Inflammatory macrophage (primary cell): ENCODE measurements at places on chromosomes 13 and 19.

DNA sequence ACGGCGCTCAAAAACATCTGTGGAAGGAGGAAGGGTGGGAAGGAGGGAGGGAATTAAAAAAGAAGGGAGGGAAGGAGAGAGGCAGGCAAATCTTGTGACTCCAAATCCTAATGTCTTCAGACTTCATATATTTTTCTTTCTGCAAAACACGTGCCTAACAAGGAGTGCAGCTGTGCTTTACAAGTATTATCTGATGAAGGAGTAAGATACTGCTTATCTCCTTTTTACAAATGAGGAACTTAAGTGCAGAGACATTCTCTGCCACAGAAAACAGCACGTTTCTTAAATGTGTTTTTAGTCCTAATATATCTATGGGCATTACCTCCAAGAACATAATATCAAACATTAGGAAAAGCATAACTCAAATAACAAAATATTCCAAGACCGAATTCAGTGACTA, 6.5 kb downstream of the FLT3 start:
- DNase-seq = no peak

GRCh38 chr19:43780706-43781525, at the start of gene KCNN4:
KCNN4 (minus strand) TSS chr19:43780973; CDS start chr19:43780861, 112 bp downstream.
- DNase-seq = peak; percentile 73

GRCh38 chr13:73984949-73985691, 149.1 kb downstream of the KLF12 start:
- no peak for DNase-seq

- DNase-seq = no peak
Measured at GRCh38 chr13:112227031-112227430, 149.1 kb upstream of the SPACA7 start.

GRCh38 chr13:89660752-89661151, 1686.7 kb upstream of the MIR17HG start:
- no peak for DNase-seq

DNA sequence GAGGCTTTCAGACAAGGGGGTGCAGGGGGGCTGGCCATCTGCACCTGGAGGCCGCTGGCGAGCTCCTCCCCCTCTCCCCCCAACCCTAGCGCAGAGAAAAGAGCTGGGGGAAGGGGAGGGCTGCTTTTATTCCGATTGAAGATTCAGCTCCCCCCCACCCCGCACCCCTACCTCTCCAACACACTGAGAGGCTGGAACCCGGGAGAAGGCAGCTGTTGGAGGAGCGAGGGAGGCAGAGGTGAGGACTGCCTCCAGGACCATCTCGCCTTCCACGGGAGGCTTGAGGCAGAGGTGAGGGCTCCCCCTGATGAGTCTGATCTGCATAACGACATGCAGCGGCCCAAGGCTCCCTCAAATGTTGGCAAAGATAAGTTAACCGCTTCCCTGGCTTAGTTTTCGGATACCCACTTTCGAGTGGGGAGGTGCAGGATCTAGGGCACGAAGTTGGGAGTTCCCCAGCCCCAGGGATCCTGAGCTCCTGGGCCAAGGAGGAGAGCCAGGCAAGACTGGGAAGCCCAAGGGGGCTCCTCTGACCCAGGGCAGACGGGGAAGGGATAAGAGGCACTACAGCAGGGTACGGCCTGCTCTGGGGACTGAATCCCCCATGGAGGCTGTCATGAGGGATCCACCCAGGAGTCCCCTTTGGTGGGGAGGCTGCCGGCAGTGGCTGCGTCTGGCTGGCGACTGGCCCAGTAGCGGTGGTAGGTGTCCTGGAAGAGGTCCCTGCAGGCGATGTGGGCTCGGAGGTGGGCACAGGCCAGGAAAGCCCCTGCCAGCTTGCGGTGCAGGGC, 1.2 kb upstream of the NUMBL start:
- DNase-seq = no peak
